ENCODE measurements at places on chromosomes 1 and 21.

DNA sequence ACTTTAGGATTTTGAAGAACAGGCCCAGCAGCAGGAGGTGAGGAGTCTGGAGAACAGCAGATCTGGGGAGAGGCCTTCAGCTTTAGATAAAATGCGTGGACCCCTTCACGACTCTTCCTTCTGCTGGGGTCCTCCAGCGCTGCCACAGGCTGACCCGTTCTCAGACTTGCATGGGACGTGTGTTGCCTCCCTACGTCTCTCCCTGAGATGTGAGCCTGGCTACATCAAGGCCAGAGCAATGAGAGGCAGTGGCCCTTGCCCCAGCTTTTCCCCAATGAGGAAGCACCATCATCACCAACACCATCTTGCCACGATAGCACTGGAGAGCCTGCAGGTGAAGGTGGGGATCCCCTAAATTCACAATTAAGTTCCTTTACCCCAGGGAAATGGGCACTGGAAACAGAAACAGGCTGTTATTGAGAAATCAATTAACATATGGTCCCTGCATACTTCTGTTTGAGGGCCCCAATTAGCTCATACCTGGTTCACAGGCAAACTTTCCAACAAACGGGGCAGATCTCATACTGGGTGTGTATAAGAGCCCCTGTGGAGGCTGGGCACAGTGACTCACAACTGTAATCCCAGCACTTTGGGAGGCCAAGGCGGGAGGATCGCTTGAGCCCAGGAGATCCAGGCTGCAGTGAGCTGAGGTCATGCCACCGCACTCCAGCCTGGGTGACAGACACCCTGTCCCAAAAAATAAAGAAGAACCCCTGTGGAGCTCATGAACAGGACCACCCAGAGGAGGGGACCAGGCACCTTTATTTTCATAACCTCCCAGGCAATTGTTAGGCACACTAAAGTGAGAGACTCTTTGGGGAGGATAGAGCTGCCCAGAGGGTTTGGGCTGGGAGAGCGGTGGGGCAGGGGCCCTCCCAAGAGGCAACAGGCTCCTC is 12.1 kb upstream of the ADAMTSL4 start:
- no peak for DNase-seq

DNA sequence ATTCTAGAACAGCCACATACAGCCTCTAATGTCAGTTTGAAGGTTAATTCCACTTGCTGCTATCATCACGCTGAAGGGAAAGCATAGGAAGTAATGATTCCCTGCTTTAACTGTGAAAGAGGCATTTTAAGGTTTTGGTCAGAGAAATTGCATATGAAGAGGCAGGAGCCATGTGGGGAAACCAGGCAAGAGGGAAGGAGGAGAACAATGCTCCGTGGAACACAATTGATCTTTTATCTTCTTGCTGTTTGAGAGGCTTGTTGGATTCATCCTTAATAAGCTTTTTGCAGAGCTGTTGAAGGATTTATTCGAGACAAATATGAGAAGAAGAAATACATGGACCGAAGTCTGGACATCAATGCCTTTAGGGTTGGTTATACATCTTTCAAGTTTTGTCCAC is 35.9 kb downstream of the SMAP2 start:
- DNase-seq: no peak

DNA sequence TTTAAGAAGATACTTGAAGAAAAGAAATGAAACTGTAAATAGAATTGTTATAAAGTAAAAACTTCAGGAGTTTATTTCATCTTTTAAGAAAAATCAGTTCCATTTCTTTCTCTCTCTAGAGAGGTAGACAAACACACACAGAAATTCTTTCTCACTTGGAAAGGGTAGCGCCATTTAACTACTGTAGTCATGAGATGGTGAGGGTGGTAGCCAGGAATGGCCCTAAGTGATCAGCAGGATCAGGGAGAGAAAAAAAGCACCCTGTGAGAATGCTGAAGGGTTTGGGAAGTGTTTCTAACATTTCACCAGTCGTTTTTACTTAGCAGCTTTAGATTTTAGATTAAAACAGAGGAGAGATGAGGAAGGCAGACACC is 205.7 kb upstream of the RUNX1 start:
- no peak for DNase-seq

DNA sequence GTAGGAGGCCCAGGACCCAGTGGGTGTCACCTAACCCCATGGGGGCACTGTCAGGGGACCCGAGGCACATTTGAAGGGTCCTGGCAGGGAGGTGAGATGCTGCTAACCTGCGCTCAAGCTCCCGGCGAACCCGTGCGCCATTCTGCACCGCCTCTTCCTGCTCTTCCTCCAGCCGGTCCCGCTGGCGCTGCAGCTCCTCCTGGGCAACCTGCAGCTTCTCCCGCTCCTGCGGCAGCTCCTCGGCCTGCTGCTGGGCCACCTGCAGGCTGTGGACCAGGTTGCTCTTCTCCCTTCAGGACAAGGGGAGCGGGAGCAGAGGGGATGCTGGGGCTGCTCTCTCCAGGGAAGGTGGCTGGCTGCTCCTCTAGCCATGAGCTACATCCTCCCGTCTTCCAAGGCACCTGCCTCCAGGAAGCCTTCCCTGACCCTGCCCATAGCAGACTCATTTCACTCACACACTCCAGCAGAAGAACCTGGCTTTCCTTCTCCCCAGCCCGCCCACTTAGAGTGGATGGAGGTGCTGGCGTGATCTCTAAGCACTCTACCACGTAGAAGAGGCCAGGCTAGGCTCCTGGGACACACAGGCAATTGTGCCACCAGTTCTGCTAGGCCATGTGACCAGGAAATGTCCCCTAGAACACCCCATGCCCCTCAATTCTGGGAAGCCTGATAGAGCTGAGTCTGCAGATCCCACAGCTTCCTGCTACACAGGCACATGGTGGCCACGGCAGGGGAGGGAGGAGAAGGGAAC is 15.2 kb upstream of the NBPF1 start:
- DNase-seq: no peak

DNA sequence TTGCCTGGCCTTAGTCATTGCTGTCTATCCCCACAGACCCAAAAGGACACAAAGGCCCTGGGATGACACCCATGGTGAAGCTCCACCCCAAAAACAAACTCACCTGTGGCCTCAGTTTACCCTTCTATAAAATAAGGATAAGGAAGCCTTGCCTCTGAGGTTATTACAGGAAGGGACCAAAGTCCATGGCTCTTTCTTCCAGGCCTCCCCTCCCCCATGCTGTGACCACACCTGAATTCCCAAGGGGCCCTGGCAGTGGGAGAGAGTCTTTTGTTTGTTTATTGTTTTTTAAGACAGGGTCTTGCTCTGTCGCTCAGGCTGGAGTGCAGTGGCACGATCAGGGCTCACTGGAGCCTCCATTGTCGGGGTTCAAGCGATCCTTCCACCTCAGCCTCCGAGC is 10.5 kb upstream of the TNFRSF25 start:
- no peak for DNase-seq

GRCh38 chr21:38938343-38938742 is 132.6 kb downstream of the ETS2 start:
- peak; percentile 41 for DNase-seq

- DNase-seq: no peak
Observed at GRCh38 chr21:39675993-39676661, 63.4 kb downstream of the B3GALT5 start.

DNA sequence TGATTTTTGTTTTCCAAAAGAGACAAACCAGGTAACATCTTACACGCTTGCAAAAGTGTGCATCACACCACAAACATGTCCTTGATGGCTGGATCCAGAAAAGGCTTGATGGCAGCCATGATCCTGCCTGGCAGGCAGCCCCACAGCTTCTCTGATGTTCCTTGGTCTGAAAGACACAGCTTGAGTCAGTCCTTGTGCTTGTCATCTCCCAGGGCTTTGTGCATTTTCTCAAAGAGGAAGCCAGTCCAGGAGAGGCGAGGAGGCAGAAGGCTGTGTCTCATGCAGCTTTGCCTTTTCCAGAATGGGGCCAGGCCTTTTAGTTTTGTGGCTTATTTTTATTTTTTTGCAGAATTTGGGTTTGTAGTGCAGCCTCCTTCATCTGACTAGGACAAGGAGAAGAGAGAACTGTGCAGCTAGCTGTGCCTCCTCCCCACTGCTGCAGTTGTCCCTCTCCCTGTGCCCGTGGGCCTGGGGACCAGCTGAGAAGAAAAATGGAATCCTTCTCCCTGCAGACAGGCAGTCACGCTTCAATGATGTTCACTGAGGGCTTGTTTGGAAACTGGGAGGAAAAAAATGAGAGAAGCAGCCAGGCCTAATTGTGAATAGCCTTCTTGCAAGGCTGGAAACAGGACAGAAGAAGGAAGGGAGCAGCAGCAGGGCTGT is 7.4 kb downstream of the FNDC5 start:
- DNase-seq: no peak

DNA sequence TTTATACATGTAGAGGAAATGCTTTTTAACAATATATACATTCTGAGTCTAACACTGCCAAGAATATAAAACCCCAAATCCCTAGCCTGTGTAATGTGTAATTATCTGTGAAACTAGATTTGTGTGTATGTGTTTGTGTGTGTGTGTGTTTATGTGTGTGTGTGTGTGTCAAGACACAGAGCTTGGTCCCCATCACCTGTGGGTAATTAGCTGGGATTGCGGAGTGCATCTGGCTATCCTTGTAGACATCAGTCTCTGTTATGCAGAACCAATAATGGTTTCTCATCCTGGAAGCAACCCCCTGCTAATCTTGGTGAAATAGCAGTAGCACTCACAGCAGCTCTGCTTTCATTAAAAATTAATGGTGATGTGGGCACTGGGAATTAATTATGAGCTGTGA is 26.3 kb upstream of the ST6GALNAC3 start:
- DNase-seq: no peak

- no peak for DNase-seq
Observed at GRCh38 chr1:17620448-17620847, 81.0 kb downstream of the ARHGEF10L start.

DNA sequence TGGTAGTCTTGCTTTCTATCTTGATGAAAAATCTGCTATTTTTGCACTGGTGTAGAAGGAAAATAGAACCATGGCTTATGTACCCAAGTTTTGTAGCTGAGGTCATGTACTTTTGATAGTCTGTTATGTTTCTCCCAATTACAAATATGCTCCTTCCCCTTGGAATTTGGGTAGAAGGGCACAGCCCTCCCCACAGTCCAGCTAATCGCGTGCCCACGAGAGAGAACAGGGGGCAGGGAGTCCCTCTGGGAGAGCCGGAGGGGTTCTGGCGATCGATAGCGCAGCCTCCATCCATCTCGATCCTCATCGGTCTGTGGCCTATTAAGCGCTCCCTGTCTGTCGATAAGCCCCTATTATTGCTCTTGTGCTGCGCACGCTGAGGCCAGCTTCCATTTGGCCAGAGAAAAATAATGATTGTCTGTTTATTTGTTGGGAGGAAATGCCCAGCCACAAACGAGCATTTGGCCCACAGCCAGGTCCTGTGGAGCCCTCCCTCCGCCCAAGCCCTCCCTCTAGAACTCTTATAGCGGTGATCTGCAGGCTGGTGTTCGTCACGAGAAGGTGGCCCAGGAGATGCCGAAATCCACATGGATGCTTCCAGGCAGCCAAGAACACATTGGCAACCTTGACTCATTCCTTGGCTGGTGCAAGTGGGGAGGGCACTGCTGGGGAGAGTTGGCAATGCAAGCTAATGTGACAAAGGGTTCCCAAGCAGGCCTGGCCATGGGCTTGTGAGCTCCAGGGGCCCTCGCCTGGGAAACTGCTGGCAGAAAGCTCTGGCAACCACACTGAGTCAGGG is 134.7 kb upstream of the TNR start:
- DNase-seq: no peak

- no peak for DNase-seq
Observed at GRCh38 chr1:236457775-236458174, 63.7 kb downstream of the EDARADD start.
